CD4-positive, alpha-beta T cell (primary cell): ENCODE measurements at places on chromosomes 5 and 9. TPM values are rescaled to one million over a fixed set of nuclear protein-coding genes. Genes with fewer than 3 reads are reported as not detected.

Gene BTNL3
- not detected for total RNA-seq

Gene SHB
- 1.2 TPM for total RNA-seq

Gene MED7
- total RNA-seq = 8.7 TPM

Gene SLC6A19
- total RNA-seq = not detected

GRCh38 chr9:109857336-109857735 lies 77.3 kb downstream of the PALM2AKAP2 start:
- H3K27ac ChIP-seq = no peak overlapping the region
- H3K27me3 ChIP-seq = peaks cover 3% of the 10 kb centered on the region
- H3K4me1 ChIP-seq = no peaks in the 10 kb centered on the region

Gene IL12B
- not detected for total RNA-seq

DNA sequence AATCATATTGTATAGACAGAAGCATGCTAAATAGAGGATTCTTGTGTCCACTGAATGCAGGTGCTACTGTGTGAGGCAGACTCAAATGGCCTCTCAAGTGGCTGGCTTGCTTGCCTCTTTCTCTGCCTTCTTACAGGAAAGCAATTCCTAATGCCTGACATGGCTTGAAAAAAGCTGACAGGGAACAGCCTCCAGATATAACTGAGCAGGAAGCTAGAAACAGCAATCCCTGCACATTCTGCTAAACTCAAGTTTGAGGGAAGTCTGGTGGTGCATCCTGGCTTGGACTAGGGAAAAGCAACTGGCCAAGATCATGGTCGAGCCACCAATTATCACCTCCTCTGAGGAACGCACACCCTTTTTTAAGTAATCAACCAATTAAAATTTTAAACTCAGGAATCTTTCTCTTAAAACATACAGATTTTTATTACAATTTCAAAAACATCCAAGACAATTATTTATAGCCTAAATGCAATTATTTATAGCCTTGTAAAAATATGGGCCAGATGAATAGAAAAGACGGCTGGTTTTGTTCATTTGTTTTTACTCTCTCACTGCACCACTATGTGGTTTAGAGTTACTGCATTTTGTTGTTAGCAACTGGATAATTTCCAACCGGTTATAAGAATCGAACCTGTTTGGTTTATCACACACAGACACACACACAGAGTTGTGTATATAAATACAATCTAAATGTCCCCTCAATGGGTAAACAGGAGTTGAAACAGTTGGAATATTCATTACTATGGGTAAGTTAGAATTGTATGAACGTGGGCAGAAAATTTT lies 290.9 kb upstream of the ANKRD55 start:
- no peaks in the 10 kb centered on the region for H3K27me3 ChIP-seq
- DNase-seq = no peak
- H3K4me3 ChIP-seq = no peak overlapping the region
- H3K36me3 ChIP-seq = no peaks in the 10 kb centered on the region
- no peak overlapping the region for H3K27ac ChIP-seq

DNA sequence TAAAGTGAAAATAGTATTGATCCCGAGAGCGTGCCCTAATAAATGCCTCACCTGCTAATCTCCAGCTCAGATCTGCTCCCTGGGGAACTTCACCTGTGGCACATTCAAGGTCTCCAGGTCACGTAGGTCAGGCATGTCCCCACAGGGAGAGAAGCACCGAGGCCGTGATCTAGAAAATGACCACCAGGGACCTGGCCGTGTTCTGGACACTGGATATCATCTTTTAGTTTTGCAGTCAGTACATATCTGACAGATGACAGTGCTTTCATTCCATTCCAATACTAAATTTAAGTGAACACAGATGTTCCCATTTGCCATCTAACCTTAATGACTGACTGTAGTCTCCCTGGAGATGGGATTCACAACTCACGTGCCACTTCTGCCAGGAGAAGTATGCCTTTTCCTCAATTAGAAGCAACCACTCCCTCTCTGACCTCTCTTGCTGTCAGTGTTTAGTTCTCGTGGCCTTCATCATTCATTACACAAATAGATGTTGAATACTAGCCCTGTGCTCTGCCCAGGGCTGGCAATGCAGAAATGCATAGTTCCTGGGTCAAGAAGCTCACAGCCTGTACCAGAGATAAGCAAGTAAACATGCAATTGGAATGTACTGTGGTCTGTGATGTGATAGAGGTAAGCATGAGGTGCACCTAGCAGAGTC lies 276.5 kb downstream of the NTRK2 start:
- no peaks in the 10 kb centered on the region for H3K4me1 ChIP-seq
- H3K27ac ChIP-seq = no peak overlapping the region
- H3K36me3 ChIP-seq = no peaks in the 10 kb centered on the region
- no peak overlapping the region for H3K4me3 ChIP-seq

Gene SH3RF2
- total RNA-seq = 0.42 TPM

DNA sequence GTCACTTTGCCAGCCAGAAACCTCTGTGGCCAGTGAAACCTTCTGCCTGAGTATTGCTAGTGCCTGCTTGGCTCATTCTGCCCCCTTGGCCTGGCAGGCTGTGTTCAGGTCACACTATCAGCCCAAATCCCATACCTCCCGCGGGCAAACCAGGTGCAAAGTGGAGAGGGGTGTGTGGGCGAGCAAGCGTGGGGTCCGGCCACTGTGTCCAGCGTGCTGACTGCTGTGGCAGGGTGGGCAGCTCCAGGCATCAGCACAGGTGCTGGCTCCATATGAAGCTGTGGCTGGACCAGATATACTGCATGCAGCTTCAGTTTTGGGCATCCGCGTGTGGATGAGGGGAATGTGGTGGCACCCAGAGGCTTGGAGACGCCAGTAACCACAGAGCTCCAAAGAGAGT lies 576.5 kb upstream of the EDIL3 start:
- H3K4me3 ChIP-seq = no peak overlapping the region
- H3K27ac ChIP-seq = no peak overlapping the region
- H3K27me3 ChIP-seq = no peaks in the 10 kb centered on the region
- no peaks in the 10 kb centered on the region for H3K4me1 ChIP-seq

GRCh38 chr9:136297016-136297691 lies 6.7 kb downstream of the CCDC187 start:
- no peak for DNase-seq
- H3K27me3 ChIP-seq = no peaks in the 10 kb centered on the region
- H3K36me3 ChIP-seq = no peaks in the 10 kb centered on the region
- H3K27ac ChIP-seq = no peak overlapping the region
- no peaks in the 10 kb centered on the region for H3K4me1 ChIP-seq

- H3K4me3 ChIP-seq = no peak overlapping the region
- no peaks in the 10 kb centered on the region for H3K36me3 ChIP-seq
- DNase-seq = no peak
These were observed 39.2 kb downstream of the NACC2 start for GRCh38 chr9:136055715-136056545.

Gene EQTN
- not detected for total RNA-seq

Gene PRLR
- not detected for total RNA-seq

Gene TAL2
- total RNA-seq = not detected

DNA sequence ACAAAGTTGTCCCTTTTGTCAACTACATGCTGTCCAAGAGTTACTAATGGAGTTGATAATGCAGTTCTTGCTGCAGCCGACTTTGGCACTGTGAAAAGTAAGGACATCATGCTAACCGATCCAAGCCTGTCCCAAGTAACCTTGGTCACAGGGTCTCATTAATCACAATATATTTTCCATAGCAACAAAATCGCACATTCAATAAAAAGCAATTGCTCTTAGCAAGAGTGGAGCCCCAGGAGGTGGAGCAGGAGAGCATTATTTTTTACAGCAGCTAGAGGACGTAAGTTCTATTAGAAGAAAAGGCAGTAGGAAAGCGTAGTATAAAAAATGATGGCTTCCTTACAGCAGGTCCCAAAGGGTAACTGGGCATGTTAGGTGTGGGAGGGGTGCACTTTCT lies 570.3 kb downstream of the EBF1 start:
- no peaks in the 10 kb centered on the region for H3K36me3 ChIP-seq
- no peaks in the 10 kb centered on the region for H3K27me3 ChIP-seq
- DNase-seq = no peak
- H3K4me1 ChIP-seq = no peaks in the 10 kb centered on the region
- no peak overlapping the region for H3K4me3 ChIP-seq
- H3K27ac ChIP-seq = no peak overlapping the region
